ENCODE measurements at places on chromosomes 2 and 18. TPM values are rescaled to one million over a fixed set of nuclear protein-coding genes. Genes with fewer than 3 reads are reported as not detected.

- DNase-seq = no peak
Measured at GRCh38 chr18:13323186-13323585, 104.6 kb downstream of the LDLRAD4 start.

The EDAR gene
- 0.16 TPM for total RNA-seq

DNA sequence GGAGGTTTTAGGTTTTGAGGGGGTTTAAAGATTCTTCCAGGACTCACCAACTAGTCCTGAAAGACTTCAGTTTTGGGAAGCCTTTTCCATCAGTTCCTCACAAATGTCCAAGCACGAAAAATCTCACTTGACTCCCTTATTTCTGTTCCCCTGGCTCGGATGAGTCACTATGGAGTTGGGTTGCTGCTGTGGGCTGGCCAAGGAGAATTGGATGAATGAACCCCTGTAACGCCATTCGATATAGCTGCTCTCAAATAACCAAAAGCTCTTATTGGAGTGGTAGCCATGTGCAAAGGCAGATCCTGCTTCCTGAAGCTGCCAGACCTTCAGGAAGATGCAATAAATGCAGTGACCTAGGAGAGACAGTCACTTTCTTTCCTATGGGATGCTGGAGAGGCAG is 417.0 kb downstream of the ZNF521 start:
- DNase-seq = no peak

GRCh38 chr2:133416736-133417135 is 151.5 kb downstream of the NCKAP5 start:
- DNase-seq = no peak

DNA sequence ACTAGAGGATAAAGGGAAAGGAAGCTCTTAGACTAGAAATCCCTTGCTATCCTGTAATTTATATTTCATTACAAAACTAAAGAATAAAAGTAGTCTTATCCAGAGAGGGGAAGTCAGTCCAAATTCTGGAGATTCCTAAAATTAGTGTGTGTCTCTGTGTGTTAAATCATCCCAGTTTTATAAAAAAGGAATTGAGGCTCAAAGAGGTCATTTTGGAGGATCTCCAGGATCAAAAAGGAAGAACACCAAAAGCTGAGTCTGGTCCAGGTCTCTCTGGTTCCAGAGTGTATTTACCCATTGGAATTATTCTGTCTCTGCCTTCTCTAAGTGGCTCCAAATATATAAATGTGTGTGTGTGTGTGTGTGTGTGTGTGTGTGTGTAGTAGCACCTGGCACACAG is 166.7 kb downstream of the NRXN1 start:
- DNase-seq = no peak

- no peak for DNase-seq
Measured at GRCh38 chr18:43420950-43421349, 143.7 kb upstream of the SYT4 start.

The DOK1 gene
- 19.6 TPM for total RNA-seq

DNA sequence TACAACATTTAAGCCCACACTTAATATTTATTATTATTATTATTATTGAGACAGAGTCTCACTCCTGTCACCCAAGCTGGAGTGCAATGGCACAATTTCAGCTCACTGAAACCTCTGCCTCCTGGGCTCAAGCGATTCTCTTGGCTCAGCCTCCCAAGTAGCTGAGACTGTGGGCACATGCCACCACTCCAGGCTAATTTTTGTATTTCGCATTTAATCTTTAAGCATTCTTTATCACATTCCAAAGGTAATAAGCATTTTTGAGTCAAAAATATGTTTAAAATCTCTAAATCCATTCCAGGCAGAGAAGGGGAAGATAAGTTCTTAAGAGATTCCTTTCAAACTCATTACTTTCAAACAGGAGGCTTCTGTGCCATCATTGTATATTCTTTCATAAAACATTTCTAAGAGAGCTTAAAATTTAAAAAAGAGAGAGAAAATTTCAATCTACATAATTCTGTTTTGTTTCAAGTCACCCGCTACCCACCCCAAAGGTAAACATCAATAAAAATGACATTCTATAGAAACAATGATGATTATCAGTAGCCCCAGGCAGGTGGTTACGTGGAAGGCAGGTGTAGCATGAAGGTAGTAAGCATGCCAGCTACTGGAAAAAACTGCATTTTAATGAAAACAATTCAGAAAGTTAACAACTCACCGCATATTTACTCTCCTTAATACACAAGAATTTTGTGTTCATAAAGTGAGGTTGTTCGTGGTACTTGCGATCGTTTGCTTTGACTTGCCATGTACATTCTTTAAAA is 84.4 kb upstream of the NARS1 start:
- DNase-seq = no peak

The ST8SIA3 gene
- total RNA-seq = not detected

The CACNB4 gene
- 0.56 TPM for total RNA-seq

GRCh38 chr2:170744248-170745002 is 25.8 kb upstream of the ERICH2 start:
- DNase-seq = no peak
